K562 (cell line): ENCODE measurements at places on chromosomes 3 and 15. TPM values are rescaled to one million over a fixed set of nuclear protein-coding genes. Genes with fewer than 3 reads are reported as not detected.

GRCh38 chr3:52528586-52529375, 4.9 kb downstream of the NT5DC2 start:
- H3K27ac ChIP-seq: no peak overlapping the region
- peaks cover 59% of the 10 kb centered on the region for H3K4me1 ChIP-seq
- no peaks in the 10 kb centered on the region for H3K27me3 ChIP-seq
- no peak for DNase-seq

- H3K27me3 ChIP-seq: no peaks in the 10 kb centered on the region
- DNase-seq: no peak
- H3K4me3 ChIP-seq: peak overlapping the region; percentile 98
- peak overlapping the region; percentile 98 for H3K27ac ChIP-seq
- H3K36me3 ChIP-seq: peaks cover 68% of the 10 kb centered on the region
- H3K4me1 ChIP-seq: peaks cover 11% of the 10 kb centered on the region
Measured at GRCh38 chr3:128489674-128489926, 3.4 kb downstream of the GATA2 start.

DNA sequence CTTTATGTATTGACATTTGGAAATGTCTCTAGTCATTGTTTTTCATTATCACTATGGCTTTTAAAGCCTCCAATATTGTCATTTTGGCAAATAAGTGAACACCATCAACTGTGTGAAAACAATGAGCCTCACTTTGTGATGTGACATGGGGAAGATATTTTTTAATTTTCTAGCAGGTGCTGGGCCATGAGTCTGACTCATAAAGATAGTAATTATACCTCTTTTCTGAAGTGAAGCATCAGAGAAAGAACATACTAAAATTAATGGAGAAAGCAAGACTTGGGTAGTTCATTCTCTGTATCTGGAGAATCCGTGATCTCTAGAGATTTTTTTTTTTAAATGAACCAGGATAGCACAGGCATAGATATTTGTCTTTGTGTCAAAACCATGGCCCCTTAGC, 100.8 kb downstream of the CCNL1 start:
- H3K27me3 ChIP-seq: no peaks in the 10 kb centered on the region
- no peak for DNase-seq
- H3K4me3 ChIP-seq: no peak overlapping the region
- no peaks in the 10 kb centered on the region for H3K4me1 ChIP-seq

DNA sequence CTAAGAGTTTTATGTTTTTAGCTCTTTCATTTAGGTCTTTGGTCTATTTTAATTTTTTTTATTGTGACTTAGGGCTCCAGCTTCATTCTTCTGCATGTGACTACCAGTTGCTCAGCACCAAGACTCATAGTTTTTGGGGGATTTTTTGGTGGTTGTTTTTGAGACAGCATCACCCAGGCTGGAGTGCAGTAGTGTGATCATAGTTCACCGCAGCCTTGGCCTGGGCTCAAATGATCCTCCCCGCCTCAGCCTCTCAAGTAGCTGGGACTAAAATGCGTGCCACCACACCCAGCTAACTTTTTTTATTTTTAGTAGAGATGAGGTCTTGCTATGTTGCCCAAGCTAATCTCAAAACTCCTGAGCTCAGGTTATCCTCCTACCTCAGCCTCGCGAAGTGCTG, 19.4 kb downstream of the CDV3 start:
- no peak overlapping the region for H3K27ac ChIP-seq
- H3K4me3 ChIP-seq: no peak overlapping the region
- DNase-seq: no peak
- H3K27me3 ChIP-seq: no peaks in the 10 kb centered on the region
- peaks cover 16% of the 10 kb centered on the region; the same call in 1 of the 3 replicates for H3K36me3 ChIP-seq
- H3K4me1 ChIP-seq: no peaks in the 10 kb centered on the region; the same call in 2 of the 3 replicates

Gene SLC38A3
- total RNA-seq: 0.16 and 0.27 TPM in 2 replicates

Gene ALS2CL
- total RNA-seq: 0.13 TPM in 2 replicates

Gene ZNF80
- total RNA-seq: not detected in 2 replicates

Gene SATB1
- total RNA-seq: 0.67 and 0.75 TPM in 2 replicates

Gene PFKFB4
- 13.5 and 15.8 TPM in 2 replicates for total RNA-seq

Gene TM4SF4
- 0.31 and 0.81 TPM in 2 replicates for total RNA-seq

Gene EHHADH
- 5.5 and 6.1 TPM in 2 replicates for total RNA-seq
